Inflammatory macrophage (primary cell): ENCODE measurements at places on chromosomes 12 and 14.

- no peak for DNase-seq
These were observed 62.2 kb downstream of the SOX5 start for GRCh38 chr12:23887055-23887835.

DNA sequence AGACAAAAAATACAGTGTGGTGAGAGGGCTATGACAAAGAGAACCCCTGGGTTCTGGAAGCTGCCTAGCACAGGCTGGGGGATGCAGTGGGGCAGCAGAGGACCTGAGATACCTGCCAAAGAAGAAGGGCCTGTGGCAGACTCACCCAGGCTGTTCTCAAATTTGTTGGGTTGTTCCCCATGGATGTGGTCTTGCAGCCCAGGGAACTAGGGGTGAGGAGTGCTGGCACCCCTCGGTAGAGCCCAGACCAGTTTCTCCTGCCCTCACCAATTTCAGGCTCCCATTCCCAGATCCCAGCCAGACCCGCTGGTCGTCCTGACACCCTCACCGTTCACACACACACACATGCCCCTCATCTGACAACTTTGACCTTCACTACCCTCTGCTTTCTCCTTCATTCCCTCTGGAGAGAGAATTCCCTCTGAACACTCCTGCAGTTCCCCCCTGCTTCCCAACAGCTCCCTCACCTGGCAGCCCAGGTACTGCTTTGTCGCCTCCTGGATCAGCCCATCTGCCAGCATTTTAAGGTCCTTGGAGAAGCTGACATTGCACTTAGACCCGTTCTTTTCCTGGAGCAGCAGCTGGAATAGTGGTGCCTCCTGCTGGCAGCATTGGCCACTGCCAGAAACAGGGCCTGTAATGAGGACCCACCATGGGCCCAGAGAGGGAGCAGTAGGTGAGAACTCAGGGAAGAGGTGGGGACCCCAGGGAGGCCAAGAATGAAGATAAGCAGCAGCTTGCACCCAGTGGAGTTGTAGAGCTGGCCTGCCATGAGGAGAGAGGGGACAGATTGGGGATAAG lies 5.9 kb upstream of the GDF11 start:
- peak; percentile 73 for DNase-seq

DNA sequence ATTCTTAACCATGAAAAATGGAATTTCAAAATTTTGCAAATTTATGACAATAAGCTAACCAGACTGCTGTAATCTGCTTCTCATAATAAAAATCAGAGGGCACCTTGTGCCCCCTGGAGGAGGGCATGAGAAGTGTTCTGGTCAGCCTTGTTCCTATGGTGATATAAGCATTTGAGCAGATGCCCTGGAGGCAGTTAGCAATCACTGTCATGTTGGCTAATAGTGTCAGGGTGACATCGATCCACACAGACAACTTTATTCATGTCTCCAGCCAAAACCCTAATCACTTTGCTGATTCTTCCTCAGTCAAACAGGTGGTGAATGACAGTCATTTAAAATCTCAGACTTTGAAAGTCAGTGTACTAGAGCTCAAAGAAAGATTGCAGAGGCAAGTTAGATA lies 943.0 kb downstream of the GALC start:
- no peak for DNase-seq

DNA sequence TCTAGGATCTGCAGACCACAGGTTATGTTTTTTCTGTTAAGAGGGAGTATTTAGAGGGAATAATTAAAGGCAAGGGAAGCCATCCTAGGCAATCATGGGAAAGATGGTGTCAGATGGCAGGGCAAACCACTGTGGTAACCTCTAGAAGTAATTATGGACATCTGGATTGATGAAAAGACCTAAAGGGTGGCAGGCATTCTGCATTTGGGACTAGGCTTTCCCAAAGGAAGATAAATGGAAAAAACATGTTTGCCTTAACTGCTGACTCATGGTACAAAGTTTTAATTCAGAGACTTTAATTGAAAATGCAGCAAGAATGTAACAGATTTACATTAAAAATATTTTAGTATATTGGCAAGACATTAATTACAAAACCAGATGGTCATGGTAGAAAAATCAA lies 88.1 kb downstream of the TMEM30B start:
- no peak for DNase-seq

- DNase-seq = peak; percentile 50
These were observed 494.3 kb upstream of the USP15 start for GRCh38 chr12:61765926-61766325.

DNA sequence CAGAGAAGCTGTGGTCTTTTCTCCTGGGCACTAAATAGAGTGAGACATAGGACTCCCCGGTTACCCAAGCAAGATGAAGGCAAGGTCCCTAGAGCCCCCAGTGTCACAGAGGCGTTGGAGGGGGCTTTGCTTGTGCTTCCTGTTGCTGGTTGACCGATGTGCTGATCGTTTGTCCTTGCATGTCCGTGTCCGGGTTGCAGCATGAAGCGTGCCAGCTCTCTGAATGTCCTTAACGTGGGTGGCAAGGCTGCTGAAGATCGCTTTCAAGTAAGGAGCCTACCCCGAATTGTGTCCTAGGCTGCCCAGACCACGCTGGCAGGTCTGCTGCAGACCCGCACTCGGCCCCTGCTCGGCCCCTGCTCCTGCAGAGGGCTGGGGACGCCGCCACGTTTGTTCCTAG lies 23.1 kb downstream of the XRCC3 start:
- no peak for DNase-seq

DNA sequence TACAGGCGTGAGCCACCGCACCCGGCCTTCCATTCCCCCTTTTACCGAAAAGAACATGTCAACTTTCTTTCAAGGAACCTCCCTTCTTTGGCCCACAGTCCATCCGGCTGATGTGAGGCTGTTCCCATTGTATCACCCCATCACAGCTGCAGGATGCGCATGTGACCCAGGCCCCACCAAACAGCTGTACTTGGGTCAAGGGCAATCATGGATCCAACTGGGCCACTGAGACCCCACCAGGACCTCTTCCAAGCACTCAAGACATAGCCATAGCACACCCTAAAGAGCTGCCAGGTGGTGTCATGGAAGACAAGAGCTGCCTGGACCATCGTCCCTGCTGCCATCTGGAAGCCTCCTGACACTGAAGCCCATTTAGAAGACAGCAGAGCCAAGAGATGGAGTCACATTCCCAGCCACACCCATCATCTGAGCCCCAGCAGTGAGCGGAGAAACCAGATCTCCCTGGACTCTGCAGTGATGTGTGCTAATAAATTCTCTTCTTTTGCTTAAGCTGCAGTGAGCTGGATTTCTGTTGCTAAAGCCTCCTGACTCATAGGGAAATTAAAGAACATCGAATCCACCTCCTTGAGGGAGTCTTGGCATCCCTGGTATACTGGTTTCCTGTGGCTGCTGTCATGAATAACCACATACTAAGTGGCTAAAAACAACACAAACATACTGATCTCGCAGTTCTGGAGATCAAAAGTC lies 105.6 kb downstream of the KSR2 start:
- DNase-seq = no peak

DNA sequence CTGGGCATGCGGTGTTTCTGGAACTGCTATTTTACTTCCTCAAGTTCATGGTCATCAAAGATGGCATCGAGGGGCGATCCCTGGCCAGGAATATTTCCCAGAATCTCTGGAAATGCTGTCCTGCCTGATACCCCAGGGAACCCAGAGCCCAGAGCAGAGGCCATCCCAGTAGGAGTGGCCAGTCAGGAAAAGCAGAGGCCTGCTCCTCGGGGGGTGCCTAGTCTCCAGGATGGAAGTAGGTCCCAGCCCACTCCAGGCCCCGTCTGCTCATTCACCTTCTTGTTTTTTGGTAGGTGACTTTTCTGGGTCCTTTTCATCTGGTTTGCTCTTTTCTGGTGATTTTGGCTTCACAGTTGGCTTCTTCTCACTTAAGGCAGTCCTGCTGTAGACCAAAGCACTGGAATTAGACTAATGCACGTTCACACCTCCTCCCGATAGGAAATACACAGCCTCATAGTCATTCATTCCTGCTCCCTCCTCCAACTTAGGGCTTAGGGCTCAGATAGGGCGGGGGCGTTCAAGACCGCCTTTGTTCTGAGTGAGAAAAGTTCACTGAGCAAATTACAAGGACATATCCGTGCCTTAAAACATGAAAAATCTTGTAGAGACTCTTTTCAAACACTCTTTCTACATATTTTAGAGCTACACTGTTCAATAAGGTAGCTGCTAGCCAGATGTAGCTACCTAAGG lies 51.1 kb downstream of the TRAFD1 start:
- DNase-seq = no peak

DNA sequence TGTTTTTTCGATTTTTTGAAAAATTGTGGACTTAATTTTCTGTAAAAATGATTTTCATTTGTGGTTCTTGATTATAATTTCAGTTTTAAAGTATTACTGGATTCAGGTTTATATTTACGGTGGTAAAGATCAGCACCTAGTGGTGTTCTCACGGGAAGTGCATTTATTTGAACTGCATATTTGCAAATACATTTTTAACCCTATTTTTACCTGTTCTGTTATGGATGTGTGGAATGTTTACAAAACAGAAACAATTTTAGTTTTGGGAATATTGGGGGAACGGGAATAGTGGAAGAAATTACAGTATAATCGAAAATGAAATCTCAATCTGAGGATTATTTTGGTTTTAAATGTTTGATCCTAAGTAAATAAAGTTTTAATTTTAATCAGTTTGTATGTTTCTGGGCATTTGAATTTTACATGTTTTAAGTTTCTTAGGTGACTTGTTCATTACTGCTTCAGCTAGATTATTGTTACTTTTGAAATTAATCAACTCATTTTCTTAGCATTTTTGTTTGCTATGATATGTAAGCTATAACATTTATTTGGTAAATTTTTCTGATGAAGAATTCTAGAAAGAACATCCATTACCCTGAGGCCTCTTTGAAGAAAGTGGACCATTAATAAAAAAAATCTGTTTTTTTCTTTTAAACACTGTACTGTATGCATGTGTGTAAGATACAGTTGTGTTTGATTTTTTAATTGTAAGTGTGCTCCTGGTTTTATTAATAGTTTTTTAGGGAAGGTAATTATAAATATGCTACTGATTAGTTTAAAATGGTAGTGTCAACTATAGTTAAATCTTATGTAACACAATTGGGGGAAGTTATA lies 942 bp downstream of the ATF7IP start:
- peak; percentile 18 for DNase-seq

DNA sequence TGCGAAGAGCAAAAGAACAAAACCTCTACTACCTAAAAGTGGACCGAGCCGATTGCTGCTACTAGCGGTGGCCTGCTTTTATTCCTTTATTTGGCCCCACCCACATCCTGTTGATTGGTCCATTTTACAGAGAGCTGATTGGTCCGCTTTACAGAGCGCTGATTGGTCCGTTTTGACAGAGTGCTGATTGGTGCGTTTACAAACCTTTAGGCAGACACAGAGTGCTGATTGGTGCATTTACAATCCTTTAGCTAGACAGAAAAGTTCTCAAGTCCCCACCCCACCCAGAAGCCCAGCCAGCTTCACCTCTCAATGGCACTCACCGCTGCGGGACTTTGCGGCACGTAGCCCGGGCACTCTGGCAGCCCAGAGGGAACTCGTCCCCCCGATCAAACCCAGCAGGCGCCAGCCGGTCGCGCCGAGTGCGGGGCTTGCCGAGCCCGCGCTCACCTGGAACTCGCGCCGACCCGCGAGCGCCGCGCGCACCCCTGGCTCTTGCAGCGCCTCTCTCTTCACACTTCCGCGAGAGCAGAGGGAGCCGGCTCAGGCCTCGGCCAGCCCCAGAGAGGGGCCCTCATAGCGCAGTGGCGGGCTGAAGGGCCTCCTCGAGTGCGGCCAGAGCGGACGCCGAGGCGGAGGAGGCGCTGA lies 8.7 kb upstream of the FGD4 start:
- DNase-seq = peak; percentile 35

- no peak for DNase-seq
These were observed 9.4 kb downstream of the KCNA1 start for GRCh38 chr12:4918950-4919660.

DNA sequence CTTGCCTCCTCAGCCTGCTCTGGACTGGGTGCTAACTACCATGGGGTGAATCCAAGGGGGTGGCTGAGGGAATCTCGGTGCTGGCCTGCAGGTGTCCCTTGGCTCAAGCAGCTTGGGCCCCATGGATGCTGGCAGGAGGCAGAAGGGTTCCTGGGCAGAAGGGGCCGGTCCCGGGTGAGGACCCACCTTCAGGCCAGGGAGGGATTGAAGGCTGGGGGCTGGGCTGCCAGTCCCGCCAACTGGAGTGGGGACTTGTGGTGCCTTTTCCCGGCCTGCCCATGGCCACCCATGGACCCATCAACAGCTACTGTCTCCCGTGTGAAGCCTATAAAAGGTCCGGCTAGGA lies 550.1 kb downstream of the SLC6A15 start:
- DNase-seq = no peak

DNA sequence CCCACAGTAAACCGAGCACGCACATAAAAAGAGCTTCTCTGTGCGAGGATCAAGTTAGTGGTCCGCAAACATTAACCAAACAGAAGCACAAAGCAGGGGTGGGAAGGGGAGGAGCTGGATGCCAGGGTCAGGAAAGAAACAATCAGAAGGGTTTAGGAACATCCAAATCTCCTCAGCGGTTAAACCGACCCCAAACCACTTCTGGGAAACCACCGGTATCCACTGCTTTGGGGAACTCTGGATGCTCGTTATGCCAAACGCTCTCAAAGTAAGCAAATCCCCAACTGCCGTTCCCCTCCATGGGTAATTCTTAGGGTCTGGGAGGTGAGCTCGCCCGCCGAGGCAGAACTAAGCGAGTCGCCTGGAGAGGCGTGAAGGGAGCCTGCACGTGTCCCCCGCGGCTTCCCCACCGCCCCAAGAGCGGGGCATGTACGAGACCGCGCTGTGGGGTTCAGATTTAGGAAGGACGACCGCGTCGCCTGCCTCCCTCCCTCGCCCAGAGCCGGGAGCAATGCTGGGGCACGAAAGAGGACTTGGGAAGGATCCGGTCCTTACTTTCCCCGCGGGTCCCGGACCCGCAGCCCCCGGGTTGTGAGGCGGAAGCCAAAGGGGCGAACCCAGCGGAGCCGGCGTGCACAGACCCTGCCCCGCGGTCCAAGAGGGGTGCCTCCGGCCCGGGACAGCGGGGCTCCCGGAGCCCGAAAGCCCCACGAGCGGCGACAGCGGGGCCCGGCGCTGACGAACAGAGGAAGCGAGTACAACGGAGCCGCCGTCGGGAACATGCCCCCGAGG lies 711 bp downstream of the SBNO1 start:
- DNase-seq = no peak

GRCh38 chr12:98916106-98916505 lies 271.0 kb downstream of the APAF1 start:
- no peak for DNase-seq

- DNase-seq = no peak
These were observed 1.3 kb downstream of the KERA start for GRCh38 chr12:91056488-91056887.

- DNase-seq = peak; percentile 35
These were observed 193.5 kb upstream of the CNOT2 start for GRCh38 chr12:70049596-70050360.

- no peak for DNase-seq
These were observed 200.1 kb upstream of the TMTC1 start for GRCh38 chr12:29983851-29984250.

- no peak for DNase-seq
These were observed 3.5 kb downstream of the MED13L start for GRCh38 chr12:116273813-116274550.

GRCh38 chr12:105960319-105961083 lies 178.3 kb downstream of the NUAK1 start:
- no peak for DNase-seq
